Stimulated activated CD4-positive, alpha-beta T cell treated with anti-CD3 and anti-CD28 coated beads, TNF-alpha, amount 100 ng/mL, for 1 hour (primary cell): ENCODE measurements at places on chromosomes 7 and 10.
A peak's percentile ranks its signal among the peaks of the same experiment; 100 is the strongest.

DNA sequence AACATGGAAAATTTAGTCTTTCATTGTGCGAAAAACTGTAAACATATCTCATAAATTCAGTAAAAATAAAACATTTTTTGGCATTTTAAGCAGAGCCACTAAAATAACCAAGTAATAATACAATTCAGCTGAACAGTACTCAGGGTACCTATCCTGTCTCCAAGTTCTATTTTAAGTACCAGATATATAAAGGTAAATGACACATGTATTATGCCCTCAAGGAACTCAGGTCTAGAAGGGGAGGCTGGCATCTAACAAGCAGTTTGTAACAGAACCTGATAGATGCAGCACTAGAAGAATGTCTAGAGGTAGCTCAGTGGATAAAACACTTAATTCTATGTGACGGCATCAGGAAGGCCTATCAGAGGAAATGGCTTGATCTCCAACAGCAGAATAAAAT, 112.2 kb downstream of the CRPPA start:
- DNase-seq: no peak

DNA sequence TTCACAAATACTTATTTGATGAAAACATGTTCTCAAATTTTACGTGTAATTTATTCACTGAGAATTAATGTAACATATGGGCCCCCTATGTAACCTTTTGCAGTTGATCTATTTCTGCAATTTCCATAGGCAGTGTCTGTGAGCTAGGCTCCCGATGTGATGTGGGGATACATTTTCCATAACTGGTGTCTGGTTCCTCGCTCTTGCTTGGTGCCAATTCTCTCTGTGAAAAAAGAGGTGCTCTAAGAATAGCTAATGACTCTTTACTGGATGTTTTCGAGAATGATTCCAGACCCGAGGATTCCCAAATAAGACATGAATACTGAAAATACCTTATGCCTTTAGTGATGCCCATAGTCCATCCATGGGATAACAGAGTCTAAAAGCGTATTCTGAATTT, 286.7 kb upstream of the FZD8 start:
- no peak for DNase-seq

DNA sequence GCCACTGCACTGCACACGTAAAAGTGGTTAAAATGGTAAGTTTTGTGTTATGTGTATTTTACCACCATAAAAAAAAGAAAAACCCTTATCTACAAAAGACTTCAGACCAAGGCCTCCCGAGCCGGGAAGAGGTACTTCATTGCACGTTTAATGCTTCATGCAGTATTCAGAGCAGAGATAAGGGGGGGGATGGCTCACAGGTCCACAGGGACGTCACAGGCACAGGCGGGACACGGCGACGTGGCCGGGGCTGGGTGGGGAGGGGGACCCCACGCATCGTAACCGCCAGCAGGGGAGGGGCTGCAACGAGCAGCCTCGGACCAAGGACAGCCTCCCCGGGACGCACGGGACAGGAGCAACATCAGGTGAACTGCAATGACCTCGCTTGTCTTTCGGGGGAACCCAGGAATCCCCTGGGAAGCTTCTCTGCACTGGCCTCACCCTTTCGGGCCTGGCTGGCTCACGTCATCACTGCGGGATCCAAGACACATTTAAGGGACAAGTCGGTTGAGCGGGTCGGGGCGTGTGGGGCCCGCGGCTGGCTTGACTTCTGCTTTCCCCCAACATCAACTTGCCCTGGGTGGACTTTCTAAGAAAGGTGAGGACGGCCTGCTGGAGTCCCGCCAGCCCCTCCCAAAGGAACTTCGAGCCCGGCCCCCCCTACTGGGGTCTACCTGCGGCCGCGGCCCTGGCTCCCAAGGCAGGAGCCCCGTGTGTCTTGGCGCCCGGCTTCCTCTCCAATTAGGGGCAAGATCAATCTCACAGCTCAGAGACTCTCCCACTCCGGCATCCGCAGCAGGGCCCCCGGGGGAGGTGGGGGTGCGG, 29.6 kb upstream of the PDGFA start:
- DNase-seq: no peak

DNA sequence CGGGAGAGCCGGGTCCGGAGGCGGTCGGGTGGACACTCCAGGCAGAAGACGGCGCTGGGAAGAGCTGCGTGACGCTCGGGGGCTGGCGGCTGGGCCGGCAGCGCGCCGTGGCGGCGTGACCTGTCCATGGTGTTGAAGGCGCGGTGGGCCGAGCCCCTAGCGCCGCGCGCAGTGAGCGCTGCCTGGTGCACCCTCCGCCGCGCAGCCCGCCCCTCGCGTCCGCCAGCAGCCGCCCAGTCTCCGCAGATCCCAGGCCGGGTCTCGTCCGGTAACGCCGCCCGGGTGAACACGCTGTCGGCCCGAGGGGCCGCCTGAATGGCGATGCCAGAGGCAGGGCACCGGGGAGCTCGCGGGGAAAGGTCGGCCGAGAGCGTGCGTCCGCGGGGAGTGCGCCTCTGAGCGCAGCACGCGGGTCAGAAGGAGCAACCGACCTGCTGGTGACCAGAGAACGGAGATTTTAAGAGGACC, 657 bp upstream of the TMEM178B start:
- no peak for DNase-seq

DNA sequence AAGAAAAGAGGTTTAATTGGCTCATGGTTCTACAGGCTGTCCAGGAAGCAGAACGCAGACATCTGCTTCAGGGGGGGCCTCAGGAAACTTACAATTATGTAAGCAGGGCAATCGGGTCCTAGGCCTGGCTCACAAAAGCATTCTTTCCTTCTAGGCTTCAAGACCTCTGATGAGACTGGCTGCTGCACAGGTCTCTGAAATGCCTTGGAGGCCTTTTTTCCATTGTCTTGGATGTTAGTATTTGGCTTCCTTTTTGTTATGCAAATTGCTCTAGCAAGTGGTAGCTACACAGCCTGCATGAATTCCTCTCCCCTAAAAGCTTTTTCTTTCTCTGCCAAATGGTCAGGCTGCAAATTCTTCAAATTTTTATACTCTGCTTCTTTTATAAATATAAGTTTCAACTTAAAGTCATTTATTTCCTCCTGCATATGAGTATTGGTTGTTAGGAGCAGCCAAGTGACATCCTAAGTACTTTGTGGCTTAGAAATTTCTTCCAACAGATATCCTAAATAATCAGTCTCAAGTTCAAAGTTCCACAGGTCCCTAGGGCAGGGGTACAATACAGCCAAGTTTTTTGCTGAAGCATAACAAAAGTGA, 83.1 kb upstream of the SEMA3A start:
- DNase-seq: no peak

GRCh38 chr10:73940634-73941221, 29.8 kb downstream of the PLAU start:
- peak; percentile 68 for DNase-seq

DNA sequence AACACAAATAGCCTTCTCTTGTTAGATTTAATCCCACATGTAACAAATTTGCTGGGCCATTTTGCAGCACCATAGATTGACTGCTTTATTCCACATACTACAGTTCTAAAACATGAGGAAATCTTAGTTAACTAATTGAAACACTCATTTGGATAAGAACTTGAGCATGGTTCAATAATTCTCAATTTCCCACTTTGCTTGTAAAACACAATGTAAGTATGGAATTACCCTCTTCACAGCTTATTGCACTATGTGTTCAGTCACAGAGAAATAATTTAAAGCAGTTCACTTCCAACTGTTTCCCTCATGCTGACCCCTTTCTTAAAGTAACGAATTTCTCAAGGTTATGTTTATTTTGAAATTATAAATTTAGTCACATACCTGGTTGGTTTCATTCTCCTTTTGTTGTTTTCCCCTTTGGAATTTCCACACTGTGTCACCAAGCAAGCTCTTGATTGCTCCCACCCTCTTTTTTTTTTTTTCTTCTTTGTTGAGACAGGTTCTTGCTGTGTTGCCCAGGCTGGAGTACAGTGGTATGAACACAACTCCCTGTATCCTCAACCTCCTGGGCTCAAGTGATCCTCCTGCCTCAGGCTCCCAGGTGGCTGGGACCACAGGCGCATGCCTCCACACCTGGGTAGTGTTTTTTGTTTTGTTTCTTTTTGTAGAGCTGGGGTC, 425.4 kb downstream of the EXOC4 start:
- no peak for DNase-seq

- DNase-seq: no peak
Measured at GRCh38 chr10:6064119-6064518, 2.0 kb upstream of the IL2RA start.

- no peak for DNase-seq
Measured at GRCh38 chr10:11525503-11525902, 85.9 kb downstream of the USP6NL start.

DNA sequence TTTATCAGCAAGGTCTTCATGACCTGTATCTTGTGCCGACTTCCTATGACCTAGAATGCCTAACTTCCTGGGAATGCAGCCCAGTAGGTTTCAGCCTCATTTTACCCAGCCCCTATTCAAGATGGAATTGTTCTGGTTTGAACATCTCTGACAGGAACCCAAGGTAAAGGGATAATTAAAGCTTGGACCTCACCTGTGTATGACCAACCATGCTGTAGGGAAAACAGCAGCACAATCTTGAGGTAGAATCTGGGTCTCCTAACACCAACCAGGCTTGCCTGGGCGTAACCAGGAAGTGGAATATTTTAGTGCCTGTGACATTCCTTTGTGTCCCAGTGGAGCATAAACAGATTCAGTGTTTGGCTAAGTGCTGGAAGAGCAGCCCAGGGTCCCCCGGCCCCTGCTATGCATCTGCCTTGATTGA, 94.1 kb downstream of the PFKFB3 start:
- no peak for DNase-seq

GRCh38 chr7:100021297-100021696, 5.9 kb downstream of the ZKSCAN1 start:
- DNase-seq: no peak

DNA sequence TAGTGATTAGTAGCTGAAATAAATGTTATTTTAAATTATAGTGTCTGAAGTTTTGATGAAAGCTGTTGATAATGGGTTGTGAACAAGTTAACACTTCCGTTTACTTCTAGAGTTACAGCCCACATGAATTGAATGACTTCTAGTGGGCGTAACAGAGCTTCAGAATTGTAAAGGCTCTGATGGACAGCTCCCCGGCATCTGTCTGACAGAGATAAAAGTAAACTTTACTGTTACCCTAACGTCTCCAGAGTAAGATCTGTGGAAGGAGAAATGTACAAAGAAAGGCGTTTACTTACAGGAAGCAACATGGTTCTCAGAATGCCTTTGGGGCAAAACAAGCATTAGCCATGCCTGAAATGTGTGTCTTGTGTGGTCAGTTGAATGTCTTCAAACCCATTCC, 124.4 kb downstream of the ADARB2 start:
- no peak for DNase-seq

DNA sequence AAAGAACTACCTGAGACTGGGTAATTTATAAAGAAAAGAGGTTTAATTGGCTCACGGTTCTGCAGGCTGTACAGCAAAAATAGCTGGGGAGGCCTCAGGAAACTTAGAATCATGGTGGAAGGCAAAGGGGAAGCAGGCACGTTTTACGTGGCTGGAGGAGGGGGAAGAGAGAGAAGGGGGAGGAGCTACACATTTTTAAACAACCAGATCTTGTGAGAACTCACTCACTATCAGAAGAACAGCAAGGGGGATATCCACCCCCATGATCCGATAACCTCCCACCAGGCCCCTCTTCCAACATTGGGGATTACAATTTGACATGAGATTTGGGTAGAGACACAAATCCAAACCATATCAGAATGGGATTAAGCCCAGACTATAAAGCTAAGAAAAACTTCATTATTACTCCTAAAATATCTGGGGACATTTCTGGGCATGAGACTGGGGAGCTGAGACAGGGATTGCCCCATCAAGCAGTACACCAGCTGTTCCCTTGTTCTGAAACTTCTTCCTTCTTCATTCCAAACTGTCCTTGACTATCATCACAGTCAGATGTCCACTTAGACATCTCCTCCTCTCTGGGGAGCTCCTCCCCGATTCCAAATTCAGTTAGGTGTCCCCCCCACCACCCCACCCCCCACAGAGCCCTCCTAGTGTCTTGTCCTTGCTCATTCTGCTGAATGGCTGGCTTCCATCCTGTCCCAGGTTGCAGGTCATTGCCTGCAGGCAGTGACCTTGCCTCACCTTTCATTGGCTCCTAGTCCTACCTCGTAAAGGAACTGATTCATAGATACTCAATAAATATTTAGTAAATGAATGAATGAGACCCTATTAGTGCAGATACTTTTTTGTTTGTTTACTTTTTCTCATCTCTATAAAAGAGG, 132.6 kb downstream of the EVX1 start:
- DNase-seq: no peak

DNA sequence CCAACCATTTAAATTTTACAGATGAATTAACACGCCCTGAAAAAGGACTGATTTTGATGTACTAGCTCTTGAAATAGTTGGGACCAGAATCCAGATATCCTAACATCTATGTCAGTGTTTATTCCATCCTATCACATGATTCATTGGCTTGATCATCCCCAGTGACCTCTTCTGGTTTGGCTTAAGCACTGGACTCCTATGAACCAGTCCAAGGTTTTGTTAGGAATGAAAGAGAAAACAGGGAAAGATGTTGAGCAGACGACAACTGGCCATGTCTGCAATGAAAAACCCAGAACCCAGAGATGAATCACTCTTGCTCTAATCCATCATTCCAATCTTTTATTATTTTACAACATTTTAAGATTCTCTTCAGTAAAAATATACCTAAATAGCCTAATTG, 1080.9 kb downstream of the SORCS1 start:
- no peak for DNase-seq

- no peak for DNase-seq
Measured at GRCh38 chr10:99769706-99770105, 12.7 kb upstream of the ABCC2 start.

DNA sequence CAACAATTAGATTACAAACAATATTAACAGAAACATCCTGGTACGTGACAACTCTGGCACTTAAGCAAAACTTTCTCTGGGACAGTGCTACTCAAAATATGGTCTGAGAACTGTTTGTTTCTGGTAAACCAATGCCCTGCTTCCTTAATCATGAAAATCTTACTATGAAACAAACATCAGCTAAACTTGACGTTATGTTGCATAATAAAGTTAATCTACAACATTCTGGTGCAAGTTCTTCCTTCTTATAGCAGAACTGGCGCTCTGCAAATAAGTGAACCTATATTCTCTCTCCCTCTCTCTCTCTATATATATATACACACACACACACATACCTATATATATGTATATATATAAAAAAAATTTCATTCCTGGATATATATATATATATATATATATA, 7.8 kb downstream of the C7orf33 start:
- DNase-seq: no peak

DNA sequence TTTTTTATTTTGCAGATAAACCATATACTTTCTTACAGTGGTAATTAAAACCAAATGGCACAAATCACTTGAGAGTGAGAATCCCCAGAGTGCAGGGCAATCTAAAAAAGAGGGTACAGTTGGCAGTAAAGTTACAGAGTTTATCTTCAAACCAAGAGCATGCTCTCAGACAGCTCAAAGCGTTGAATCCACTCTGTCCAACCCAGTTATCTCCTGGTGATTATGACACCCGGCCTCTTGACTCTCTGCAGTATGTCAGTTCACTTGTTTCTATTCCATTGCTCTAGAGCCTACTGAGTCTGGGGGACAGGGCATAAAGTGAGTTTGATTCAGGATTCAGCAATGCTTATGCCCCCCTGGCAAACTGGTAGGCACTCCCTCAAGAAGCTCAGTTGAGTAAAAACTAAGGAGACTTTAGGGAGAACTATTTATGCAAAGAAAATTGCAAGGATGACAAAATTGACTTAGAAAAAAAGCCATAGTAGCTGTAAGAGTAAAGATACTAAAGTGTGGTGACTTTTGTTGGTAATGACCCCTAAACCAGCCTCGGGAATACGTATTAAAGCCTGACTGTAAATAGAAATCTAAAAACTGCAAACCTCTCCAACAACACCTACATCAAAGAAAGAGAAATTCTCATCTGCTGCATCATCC, 55.5 kb downstream of the COL1A2 start:
- DNase-seq: no peak
